ENCODE measurements at places on chromosomes 7 and 10.
A peak's percentile ranks its signal among the peaks of the same experiment; 100 is the strongest.

- no peak for DNase-seq
Measured at GRCh38 chr10:91596825-91597196, 36.1 kb downstream of the PPP1R3C start.

- no peak for DNase-seq
Measured at GRCh38 chr7:70154521-70155180, 556.4 kb downstream of the AUTS2 start.

DNA sequence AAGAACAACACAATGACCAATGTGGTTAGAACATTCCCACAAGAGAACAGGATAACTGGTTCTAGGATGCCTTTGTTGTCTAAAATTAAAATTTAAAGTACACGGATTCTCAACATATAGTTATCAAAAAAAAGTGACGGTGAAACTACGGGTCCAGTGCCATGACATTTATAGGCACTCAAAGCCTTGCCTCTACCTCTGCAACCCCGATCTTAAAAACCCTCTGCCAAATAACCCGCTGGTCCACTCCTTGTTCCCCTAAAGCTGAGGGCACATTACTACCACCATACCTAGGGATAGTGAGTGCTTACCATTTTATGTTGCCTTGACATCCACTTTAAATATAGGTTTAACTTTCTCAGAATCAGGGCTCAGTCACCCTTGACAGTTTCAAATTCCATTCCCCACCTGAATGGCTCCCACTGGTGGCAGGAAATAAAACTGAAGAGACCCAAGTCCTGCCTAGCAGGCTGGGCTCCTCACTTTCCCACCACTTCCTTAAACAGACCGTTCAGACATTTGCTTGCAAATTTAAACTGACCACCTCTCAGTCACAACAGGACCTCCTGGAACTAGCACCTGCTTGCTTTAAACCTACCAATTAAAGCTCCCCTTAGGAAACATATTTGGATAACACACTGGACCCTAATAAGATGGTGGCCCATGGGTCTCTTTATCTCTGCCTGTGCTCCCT lies 169.9 kb upstream of the ASAH2 start:
- no peak for DNase-seq

DNA sequence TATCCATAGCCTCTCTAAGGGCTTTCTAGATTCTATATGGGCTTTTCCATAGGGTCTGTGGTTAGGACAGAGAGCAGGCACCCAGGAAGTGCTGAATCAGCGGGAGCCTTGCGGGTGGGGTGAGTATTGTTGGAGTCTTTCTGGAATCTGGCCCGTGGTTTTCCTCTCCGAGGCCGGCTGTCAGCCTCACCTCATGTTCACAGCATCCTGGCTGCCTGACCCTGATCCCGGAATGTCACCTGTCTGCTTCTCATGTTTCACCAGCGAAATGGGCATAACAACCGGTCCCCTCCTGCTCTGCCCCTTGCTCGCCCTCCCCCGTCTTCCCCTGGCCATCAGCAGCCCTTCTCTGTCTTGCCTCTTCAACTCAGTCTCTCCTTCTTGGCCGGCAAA lies 36.5 kb downstream of the DDIT4 start:
- peak; percentile 52 for DNase-seq

GRCh38 chr7:91683823-91684222 lies 196.7 kb downstream of the MTERF1 start:
- DNase-seq: no peak

DNA sequence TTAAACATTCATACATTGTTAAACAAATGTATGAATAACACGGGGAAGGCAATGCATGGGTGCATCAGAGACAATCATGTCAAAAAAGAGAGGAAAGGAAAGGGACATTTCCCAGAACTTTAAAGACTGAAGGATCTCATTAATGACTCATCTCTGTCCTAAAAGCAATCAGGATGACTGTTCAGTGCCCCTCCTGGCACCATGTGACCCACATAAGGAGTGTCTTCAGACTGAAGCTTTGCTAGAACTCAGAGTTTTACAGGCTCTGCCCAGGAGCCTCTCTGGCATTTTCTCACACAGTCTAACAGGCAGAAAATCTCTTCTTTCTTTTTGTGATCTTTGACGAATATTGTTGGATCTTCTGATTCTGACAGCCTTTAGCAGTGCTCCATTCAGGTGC lies 315.3 kb downstream of the OTUD1 start:
- DNase-seq: no peak

DNA sequence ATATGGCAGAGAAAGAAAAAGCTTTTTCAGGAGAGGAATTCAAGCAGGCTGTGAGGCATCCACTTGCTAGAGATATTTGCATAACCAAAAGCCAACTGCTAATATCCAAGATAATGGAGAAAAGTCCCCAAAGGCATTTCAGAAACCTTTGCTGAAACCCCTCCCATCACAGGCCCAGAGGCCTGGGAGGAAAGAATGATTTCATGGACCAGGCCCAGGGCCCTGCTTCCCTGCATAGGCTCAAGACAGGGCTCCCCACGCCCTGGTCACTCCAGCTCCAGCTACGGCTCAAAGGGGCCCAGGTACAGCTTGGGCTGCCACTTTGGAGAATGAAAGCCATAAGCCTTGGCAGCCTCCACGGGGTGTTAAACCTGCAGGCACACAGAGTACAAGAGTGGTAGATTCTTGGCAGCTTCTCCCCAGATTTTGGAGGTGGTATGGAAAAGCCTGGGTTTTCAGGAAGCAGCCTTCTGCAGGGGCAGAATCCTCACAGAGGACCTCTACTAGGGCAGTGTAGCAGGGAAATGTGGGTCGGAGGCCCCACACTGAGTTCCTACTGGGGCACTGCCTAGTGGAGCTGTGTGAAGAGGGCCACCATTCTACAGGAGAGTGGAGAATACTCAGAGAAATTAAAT lies 5.6 kb upstream of the RSU1 start:
- DNase-seq: no peak

DNA sequence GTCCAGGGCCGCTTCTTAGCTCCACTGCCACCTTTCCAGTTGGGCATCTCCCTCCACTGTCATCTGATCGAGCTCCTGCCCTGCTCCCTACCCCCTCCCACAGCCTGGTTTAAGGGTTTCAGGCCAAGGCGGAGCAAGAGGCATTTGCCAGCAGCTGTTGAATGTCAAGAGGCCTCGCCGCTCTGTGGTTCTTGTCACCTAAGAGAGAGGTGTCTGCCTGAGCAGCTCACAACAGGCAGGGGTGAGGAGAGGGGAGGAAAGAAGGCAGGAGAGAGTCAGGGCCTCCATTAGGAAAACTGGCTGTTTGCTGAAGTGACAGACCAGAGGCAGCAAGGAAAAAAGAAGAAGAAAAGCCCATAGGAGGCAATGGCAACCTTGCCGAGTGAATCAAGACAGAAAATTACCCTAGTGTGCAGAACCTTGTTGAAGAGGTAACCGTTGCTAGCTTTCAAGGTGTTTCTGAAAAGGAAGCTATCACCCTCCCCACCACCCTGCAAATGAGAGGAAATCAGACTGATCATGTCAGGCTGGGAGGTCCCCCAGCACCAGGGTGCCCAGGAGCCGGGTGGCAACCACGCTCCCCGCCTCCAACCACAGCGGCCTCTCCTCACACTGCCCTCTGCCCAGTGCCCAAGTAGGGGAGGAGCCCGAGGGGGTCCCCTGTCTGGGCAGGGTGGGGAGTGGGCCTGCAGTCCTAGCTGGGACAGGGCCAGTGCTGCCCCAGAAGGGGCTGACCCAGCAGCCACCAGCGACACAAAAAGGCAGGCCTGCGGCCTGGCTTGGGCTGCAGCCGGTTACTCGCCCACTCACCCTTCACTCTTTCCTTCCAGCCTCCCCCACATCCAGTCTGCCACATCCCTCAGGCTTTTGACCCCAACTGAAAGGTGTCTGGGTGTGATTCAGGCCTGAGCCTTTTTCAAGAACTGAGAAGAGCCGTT lies 7.1 kb downstream of the GATA3 start:
- peak; percentile 46 for DNase-seq

- DNase-seq: peak; percentile 59
Measured at GRCh38 chr7:29884399-29885272, 78.3 kb downstream of the WIPF3 start.

DNA sequence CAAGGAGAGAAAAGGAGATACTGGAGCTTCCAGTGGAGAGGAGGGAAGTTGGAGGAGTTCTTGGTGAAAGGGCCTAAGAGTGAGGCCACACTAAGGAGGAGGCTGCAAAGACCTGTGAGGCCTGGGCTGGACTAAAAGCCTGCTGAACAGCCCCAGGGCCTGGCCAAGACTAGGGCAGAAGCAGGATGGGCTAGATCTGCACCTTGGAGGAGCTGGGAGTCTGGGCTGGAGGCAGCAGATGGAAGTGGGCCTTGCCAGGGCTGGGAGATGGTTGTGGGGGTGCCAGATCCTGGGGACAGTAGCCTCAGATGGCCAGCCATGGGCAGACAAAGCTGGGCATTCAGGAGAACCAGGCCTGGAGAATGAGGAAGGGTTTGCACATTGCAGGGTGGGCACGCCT lies 6.5 kb upstream of the PURB start:
- DNase-seq: no peak

- no peak for DNase-seq
Measured at GRCh38 chr7:132508724-132509353, 67.4 kb downstream of the PLXNA4 start.

DNA sequence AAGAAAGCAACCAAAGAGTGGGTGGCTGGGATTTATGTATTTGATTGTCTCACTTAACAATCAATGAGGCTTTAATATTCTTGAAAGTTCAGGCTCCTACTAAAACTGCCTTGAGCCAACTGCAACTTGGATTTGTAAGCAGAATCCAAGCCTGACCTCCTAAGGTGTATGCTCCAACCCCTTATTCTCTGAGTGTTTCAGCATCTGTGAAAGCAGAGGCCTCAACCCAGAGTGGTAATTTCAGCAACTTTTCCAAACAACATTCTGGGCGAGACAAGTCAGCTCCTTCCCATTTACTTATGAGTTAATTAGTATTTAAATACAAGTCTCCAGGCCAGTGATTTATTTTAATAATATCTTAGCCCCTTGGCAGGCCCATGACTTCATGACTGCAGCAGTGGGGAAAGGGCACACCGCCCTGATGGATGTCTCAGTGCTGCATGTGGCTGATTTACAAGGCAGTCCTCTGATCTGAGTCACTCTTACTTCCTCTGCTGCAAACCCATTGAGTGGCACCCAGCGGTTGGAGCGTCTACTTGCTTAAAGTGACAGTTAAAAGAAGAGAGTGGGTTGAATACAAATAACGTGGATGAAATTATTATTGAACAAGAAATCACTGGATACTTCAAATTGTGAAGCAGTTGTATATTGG lies 209.1 kb downstream of the TRIL start:
- DNase-seq: no peak

DNA sequence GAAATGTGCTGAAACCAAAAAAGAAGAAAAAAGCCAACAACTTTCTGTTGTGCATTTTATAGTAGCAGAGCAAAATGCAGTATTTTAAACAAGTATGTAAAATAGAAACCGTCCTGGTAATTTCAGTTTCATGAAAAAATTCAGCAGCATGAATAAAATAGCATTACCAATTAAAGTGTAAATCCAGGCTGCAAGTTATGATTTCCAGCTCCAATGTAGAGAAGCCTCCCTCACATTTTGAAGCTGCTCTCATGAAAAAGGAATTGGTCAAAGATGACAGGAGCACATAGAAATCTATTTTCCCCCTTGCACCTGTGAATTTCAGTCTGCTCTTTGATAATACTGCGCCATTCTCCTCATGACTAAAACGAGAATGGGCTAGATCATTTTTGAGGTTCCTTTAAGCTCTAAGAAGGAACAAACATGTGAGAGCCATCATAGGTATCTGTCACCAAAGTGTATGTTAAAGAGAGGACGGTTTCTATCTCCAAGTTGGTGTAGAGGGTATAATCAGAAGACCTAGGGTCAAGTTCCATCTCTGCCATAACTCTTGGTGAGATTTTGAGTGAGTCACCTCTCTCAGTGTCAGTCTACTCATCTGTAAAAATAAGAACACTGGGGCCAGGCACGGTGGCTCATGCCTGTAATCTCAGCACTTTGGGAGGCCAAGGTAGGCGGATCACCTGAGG lies 107.5 kb downstream of the MTPAP start:
- DNase-seq: no peak

GRCh38 chr10:26046073-26046700 lies 112.2 kb downstream of the MYO3A start:
- DNase-seq: no peak

DNA sequence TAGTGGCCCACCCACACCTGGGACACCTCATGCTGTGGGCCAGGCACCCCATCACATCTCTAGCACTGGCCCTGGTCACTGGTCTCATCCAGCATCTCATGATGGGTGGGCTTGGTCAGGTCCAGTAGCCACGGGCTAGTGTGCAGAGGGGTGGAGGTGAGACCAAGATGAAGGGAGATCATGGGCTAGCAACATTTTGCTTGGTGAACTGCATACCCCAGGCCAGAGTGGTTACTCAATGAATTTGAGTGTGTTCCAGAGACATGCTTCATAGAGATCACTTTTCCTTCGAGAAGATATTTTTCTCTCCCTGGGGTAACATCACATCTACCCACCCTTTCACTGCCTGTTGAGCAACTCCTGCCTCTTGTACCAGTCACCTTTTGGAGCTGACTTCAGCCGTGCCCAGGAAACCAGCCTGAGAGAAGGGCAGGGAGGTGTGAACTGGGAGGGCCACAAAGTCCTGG lies 44.2 kb downstream of the MINDY4 start:
- no peak for DNase-seq

DNA sequence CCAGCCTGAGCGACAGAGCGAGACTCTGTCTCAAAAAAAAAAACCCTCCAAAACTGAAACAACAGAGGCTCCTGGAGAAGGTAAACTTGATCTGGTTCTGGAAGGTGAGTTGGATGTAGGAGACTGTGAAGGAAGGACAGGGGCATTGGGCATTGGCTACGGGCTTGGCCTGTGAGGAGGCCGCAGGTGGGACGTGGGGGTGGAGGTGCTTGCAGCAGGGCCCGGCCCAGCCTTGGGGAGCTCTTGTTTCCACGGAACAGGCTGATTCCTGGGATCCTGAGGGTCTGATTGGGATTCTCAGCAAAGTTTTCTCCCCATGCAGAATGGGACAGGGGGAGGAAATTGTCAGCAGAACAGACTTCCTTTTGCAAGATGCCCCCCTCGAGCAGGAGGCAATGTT lies 30.6 kb downstream of the IL15RA start:
- DNase-seq: no peak

DNA sequence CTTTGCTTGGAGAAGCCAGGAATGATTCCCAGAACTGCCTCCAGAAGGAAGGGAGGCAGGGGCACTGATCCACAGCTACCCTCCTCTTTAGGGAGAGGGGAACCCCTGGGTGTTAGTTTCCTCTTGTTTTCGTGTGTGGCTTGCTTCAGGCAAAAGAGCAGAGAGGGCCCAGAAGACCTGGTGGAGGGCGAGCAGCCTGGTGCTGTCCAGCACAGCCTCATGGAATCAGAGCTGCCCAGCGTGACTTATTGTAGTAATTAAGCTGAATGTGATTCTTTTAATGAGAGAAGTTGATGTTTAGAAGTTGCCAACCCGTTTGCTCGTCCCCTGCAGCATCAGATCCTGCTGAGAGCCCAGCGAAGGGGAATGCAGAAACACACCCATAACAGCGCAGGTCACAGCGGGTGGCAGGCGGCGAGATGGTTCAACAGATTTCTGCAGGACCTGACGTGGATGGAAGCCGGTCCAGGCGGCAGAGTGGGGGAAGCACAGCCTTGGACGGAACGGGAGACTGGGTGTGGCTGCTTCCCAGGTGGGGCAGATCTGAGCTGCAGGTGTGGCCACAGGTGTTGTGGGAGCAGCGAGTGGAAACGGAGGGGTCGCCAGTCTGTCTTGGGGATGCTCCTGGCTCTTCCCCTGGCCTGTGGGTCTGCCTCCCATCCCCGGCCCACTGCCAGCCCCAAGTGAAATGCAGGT lies 53.7 kb upstream of the SHH start:
- peak; percentile 48 for DNase-seq

GRCh38 chr10:125061557-125062226 lies 98.7 kb downstream of the CTBP2 start:
- no peak for DNase-seq

- DNase-seq: no peak
Measured at GRCh38 chr7:127981965-127982364, 49.3 kb downstream of the LRRC4 start.

- no peak for DNase-seq
Measured at GRCh38 chr7:116575853-116576252, 51.0 kb downstream of the CAV1 start.

All from mucosa of descending colon (tissue), 3 donors.